ENCODE measurements at places on chromosomes 11 and 22. TPM values are rescaled to one million over a fixed set of nuclear protein-coding genes. Genes with fewer than 3 reads are reported as not detected.

Gene NDUFV1
- 191 TPM for total RNA-seq

Gene ART1
- total RNA-seq = 0.31 TPM

Gene PDE3B
- 7.4 TPM for total RNA-seq

Gene OSBPL5
- 63.0 TPM for total RNA-seq

Gene ROBO3
- total RNA-seq = 12.3 TPM

Gene HBE1
- not detected for total RNA-seq

Gene DGCR2
- 67.7 TPM for total RNA-seq

Gene KCNK7
- 0.25 TPM for total RNA-seq

Gene SMIM38
- 0.63 TPM for total RNA-seq

Gene XNDC1N
- total RNA-seq = 14.3 TPM

Gene BIRC2
- total RNA-seq = 42.4 TPM

Gene ROBO4
- 29.5 TPM for total RNA-seq

Gene FOXR1
- total RNA-seq = not detected

DNA sequence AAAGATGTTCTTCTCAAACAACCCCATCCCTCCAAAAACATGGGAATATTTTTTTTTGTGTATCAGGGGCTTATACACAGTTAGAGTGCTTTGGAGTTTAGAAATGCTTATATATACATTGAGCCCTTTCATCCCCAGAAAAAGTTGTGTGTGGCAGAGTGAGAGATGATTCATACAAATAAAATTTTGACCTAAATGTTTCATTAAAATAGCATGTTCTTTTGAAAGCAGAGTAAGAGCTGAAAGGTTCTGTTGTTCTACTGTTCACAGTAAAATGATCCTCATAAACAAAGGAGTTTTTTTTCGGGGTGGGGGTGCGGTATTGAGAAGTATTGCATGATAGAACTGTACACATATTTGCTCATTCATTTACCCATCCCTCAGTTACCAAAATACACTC lies 512.4 kb downstream of the DLG2 start:
- no peak for DNase-seq
- H3K27me3 ChIP-seq = no peaks in the 10 kb centered on the region
- H3K4me3 ChIP-seq = no peak overlapping the region
- H3K36me3 ChIP-seq = no peaks in the 10 kb centered on the region

- H3K4me1 ChIP-seq = no peaks in the 10 kb centered on the region
- H3K36me3 ChIP-seq = no peaks in the 10 kb centered on the region
- no peaks in the 10 kb centered on the region for H3K27me3 ChIP-seq
- no peak overlapping the region for H3K4me3 ChIP-seq
- DNase-seq = no peak
Observed at GRCh38 chr11:95911369-95911759, 12.5 kb downstream of the MTMR2 start.

GRCh38 chr22:29539105-29539504 lies 14.5 kb downstream of the THOC5 start:
- no peak overlapping the region for H3K27ac ChIP-seq
- H3K4me3 ChIP-seq = no peak overlapping the region
- DNase-seq = no peak

- peak; percentile 15 for DNase-seq
- no peaks in the 10 kb centered on the region for H3K36me3 ChIP-seq
- no peaks in the 10 kb centered on the region for H3K27me3 ChIP-seq
- H3K27ac ChIP-seq = no peak overlapping the region
Observed at GRCh38 chr11:116994195-116994594, 104.0 kb downstream of the SIK3 start.

DNA sequence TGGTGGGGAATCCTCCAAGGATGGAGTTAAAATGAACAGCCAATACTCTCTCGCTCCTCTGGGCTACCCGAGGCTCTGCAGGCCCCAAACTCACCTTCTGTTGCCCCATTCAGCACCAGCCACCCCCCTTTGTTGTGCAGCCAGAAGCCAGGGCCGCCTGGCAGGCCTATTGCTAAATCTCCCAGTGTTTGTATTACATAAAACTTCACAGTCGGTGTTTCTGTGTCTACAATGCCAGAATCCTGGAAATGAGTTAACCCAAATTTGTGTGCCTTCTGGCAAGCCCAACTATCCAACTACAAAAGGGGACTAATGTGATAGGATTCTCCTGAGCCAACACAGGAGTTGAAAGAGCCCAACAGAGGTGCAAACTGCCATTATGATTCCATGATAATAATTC lies 9.3 kb downstream of the KCNJ5 start:
- H3K4me1 ChIP-seq = no peaks in the 10 kb centered on the region
- no peaks in the 10 kb centered on the region for H3K27me3 ChIP-seq
- no peak for DNase-seq

- H3K36me3 ChIP-seq = peaks cover 8% of the 10 kb centered on the region
- DNase-seq = no peak
- no peak overlapping the region for H3K4me3 ChIP-seq
- H3K27me3 ChIP-seq = no peaks in the 10 kb centered on the region
- H3K4me1 ChIP-seq = no peaks in the 10 kb centered on the region
Observed at GRCh38 chr11:64900263-64900678, 16.7 kb downstream of the ATG2A start.

- H3K27me3 ChIP-seq = peaks cover 5% of the 10 kb centered on the region
- H3K36me3 ChIP-seq = no peaks in the 10 kb centered on the region
- no peak overlapping the region for H3K27ac ChIP-seq
- peak; percentile 46 for DNase-seq
- no peaks in the 10 kb centered on the region for H3K4me1 ChIP-seq
- H3K4me3 ChIP-seq = no peak overlapping the region
Observed at GRCh38 chr22:20433191-20433590, 4.4 kb downstream of the SCARF2 start.

DNA sequence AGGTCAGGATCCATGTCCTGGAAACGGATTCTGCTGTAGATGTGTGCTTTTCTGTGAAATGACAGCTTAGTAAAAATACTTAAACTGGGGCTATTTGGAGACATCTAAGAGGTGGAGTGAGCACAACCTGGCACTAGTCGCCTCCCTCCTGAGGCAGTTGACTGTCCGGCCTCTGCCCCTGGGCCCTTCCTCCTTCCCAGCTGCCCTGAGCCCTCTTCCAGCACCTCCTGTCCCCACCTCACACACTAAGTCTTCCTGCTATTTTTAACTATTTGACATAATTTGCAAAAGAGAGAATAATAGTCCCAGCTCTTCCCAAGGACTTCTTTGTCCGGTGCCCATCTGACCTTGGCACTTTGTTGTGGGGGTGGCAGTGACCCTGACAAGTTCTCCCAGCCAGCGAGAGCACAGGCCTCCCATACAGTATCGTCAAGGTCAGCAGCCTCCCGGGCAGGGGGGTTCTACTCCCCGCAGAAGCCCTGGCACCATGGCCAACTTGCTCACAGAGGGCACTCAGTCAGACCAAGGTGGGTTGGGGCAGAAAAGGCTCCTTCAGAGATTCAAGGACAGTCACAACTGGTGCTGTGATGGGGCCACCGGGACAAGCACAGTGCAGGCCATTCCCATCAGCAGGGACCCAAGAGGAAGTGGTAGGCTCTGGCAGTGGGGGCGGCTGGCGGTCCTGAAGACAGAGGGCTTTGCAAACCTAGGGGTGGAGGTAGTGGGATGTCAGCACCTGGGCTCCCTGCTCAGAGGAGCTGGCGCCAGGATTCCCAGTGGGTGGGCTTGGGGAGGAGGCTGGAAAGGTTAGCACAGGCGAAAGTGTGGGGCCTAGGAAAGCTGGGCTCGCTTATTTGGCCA lies 5.5 kb upstream of the NEAT1 start:
- H3K27ac ChIP-seq = peak overlapping the region; percentile 99
- H3K4me3 ChIP-seq = peak overlapping the region; percentile 55
- no peaks in the 10 kb centered on the region for H3K27me3 ChIP-seq
- H3K4me1 ChIP-seq = peaks cover 40% of the 10 kb centered on the region

DNA sequence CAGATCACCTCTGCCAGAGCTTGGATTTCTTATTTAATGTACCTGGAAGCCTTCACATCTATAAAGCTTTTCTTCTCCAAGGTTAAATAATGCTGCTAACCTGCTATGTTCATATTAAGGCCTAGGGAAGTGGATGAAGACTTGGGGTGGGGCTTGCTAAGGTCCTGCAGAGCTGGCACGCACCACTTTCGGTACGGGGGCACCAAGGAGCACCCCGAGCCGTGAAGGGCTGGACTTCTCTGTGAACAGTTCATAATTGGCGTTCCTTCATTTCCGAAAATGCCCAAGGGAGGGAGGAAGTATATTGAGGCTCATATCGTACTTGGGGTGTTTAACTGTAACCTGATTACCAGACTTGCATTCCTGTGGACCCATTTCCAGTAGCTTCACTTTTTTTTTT lies 59.6 kb downstream of the ST14 start:
- H3K4me1 ChIP-seq = no peaks in the 10 kb centered on the region
- H3K27me3 ChIP-seq = no peaks in the 10 kb centered on the region
- H3K27ac ChIP-seq = no peak overlapping the region
- no peak for DNase-seq

DNA sequence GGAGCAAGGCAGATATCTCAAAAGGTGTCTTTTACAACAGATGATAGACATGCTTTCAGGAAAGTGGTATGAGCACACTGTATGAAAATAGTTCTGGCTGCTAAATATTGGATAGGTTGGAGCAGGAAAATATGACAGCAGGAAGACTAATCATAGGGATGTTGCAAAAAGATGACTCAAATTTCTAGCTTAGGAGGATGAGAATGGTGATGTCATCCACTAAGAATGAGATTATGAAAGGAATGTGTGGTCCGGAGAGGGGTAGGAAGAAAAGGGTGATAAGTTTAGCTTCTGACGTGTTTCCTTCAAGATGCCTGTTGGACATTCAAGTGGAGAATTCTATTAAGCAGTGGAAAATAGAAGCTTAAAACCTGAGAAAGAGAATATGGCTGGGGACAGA lies 46.4 kb downstream of the RCN1 start:
- no peaks in the 10 kb centered on the region for H3K4me1 ChIP-seq
- DNase-seq = no peak
- H3K36me3 ChIP-seq = no peaks in the 10 kb centered on the region
- no peak overlapping the region for H3K27ac ChIP-seq
- no peak overlapping the region for H3K4me3 ChIP-seq
- H3K27me3 ChIP-seq = no peaks in the 10 kb centered on the region

DNA sequence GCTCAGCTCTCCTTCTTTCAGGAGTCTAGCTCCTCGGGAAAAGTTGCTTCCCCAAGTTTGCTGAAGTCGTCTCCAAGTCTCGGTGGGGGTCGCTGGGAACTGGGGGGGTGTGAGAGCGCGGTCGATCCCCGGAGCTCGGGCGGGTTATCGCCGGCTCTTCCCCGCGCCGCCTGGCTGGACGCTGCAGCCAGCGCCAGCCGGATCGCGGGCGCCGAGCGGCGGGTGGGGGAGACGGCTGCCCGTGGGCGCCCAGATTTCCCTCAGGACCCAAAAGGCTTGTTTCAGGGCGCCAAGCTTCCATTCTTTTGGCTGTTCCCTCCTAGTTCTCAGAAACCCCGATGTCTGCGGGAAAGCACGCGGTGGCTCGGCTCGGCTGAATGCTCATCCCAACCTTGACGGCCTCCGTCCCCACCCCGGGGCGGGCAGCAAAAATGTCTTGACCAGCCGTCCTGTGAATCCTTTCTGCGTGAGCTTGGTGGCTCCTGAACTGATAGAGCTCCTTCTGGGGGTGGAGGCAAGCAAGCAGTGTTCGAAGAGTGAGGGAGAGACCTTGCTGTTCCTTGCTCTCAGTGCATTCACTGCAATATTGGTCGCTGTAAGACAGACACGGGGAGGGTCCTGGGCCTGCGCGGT lies 1.7 kb downstream of the ZBTB16 start:
- peaks cover 21% of the 10 kb centered on the region for H3K4me1 ChIP-seq
- H3K27me3 ChIP-seq = peaks cover 15% of the 10 kb centered on the region
- peak overlapping the region; percentile 92 for H3K27ac ChIP-seq
- peak overlapping the region; percentile 51 for H3K4me3 ChIP-seq
- peaks cover 21% of the 10 kb centered on the region for H3K36me3 ChIP-seq

DNA sequence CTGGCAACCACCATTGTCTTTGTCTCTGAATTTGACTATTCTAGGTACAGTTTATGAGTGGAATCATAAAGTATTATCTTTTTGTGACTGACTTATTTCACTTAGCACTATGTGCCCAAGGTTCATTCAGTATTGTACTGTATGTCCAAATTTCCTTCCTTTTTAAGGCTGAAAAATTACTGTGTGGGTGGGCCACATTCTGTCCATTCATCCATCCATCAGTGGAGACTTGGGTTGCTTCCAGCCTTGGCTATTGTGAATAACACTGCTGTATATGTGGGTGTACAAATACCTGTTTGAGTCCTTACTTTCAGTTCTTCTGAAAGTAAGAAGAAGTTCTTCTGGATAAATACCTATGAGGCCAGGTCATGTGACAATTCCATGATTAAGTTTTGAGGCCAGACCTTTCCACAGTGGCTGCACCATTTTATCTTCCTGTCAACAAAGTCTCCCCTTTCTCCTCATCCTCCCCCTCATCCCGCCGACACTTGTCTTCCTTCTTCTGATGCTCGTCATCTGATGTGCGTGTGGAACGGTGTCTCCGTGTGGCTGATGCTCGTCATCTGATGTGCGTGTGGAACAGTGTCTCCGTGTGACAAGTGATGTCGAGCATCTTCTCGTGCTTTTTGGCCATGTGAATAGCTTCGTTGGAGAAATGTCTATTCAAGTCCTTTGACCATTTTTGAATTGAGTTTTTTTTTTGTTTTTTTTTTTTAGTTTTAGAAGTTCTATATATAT lies 49.5 kb downstream of the SBF1 start:
- H3K27me3 ChIP-seq = no peaks in the 10 kb centered on the region
- H3K4me3 ChIP-seq = no peak overlapping the region
- no peaks in the 10 kb centered on the region for H3K4me1 ChIP-seq

GRCh38 chr22:43018615-43019014 lies 3.7 kb upstream of the PACSIN2 start:
- peak overlapping the region; percentile 77 for H3K27ac ChIP-seq
- no peaks in the 10 kb centered on the region for H3K4me1 ChIP-seq

- peak; percentile 73 for DNase-seq
- H3K4me3 ChIP-seq = no peak overlapping the region
Observed at GRCh38 chr11:121460941-121461514, 8.3 kb upstream of the SORL1-AS1 start.

- H3K4me1 ChIP-seq = no peaks in the 10 kb centered on the region
- no peaks in the 10 kb centered on the region for H3K36me3 ChIP-seq
Observed at GRCh38 chr11:93512949-93513667, 30.1 kb downstream of the SMCO4 start.

- H3K27ac ChIP-seq = no peak overlapping the region
- no peaks in the 10 kb centered on the region for H3K4me1 ChIP-seq
- no peak overlapping the region for H3K4me3 ChIP-seq
- DNase-seq = no peak
Observed at GRCh38 chr11:117950993-117951961, 22.1 kb upstream of the TMPRSS13 start.

DNA sequence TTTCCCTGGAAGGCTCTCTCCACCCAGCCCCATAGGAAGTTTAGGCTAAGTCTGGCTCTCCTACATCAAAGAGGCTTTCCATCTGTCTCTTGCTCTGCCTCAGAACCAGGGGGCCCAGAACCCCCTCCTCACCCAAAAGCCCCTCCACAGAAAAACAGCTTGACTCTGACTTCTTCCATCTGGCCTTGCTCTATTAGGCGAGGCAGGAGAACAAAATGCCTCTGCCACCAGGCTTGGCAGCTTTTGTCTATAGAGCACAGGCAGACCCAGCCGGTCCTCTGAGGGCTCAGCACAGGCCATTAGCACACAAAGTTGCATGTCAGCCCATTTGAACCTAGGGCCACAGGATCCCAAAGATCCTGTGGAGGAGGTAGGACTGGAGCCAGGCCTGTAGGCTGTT lies 75.7 kb upstream of the SUSD2 start:
- no peak overlapping the region for H3K4me3 ChIP-seq
- H3K27ac ChIP-seq = no peak overlapping the region
- no peaks in the 10 kb centered on the region for H3K27me3 ChIP-seq
- no peak for DNase-seq
- H3K36me3 ChIP-seq = peaks cover 20% of the 10 kb centered on the region
- no peaks in the 10 kb centered on the region for H3K4me1 ChIP-seq
